ENCODE measurements at places on chromosomes 4 and X.

DNA sequence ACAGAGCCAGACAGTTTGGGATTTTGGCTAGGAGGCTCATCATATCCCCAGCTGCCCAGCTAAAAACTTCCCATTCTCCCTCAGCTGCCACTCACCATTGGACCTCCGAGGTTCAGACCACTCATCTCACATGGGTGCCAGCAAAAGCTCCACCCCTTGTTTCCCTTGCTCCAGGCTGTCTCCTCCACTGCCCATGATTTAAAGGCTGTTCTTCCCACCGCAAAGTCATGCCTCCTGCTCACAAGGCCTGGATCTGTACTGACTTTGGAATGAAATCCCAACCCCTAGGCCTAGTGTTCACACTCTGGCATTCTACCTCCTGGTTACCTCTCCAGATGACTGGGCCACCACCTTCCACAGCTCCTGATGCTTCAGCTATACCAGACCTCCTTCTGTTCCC, 142.2 kb upstream of the EOLA2 start:
- no peak for DNase-seq

DNA sequence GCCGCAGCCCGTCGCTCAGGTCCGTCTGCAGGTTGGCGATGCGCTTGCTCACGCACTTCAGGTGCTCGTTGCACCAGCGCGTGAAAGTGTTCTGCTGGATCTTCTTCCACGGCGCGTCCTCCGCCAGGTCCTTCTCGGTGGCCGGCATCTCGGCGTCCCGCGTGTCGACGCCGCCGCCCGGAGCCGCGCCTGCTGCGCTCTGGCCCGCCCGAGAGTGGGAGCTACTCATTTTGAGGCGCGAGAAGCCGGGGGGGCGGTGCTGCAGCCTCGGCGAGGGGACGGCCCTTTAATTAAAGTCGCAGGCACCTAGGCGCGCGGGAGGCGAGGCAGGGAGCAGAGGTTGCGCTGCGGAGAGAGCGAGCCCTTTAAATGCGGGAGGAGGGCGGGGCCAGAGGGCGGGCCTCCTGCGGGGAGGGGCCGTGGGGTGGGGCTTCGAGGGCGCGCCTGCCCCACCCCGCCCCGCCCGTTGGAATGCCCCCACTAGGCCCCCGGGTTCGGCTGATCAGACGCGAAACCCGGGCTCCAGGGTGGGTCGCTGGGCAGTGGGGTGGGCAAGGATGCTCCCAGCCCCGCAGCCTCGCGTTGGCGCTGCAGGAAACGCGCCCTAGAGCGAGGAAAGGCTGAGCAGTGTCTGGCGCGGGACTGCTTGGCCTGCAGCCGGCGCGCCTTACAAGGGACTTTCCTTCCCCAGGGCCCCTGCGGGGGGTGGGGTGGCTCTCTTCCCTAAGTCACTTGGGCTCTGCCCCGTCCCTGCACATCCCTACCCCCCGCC, 3.2 kb downstream of the FLNA start:
- peak; percentile 92 for DNase-seq

DNA sequence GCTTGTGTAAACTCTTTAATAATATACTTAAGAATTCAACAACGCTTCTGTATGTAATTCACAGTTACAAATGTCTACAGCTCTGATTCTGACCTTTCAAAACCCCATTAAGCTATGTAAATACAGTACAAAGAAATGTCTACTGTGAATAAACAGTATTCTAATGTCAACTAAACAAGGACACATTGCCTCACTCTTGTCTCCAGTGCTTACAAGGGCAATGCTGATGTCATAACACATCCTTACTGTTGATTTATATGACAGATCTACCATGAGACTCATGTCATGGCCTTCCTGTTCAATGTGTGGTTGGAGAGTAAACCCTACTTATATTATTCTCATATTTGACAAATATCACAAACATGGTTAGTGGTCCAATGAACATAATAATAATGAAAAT, 256.1 kb upstream of the ADGRL3 start:
- DNase-seq: no peak

DNA sequence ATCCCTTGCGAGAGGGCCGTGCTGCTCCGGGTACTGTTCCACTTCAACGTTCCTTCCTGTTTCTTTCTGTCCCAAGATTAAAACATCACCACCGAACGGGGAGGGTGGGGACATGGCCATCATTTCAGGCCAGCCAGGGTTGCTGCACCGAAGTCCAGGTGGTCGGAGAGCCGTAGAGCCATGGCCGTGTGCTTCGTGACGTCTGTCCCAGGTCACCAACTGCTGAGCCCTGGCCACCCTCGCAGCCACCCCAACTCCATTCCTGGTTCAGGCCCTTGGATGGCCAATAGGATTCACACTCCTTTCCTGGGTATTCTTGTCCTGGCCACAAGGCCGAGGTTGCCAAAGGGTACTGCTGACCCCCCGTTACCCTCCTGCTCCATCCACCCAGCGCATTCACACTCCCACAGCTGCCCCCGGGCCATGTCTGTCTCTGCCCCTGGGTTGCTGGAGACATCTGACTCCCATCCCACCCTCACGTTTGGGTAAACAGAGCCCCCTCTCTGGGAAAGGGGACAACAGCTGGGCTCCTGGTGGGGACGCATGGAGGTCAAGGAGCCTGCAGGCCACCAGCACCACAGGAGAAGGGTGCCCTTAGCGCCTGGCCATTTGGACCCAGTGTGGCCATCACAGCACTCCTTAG, 103.2 kb downstream of the HMX1 start:
- DNase-seq: no peak

DNA sequence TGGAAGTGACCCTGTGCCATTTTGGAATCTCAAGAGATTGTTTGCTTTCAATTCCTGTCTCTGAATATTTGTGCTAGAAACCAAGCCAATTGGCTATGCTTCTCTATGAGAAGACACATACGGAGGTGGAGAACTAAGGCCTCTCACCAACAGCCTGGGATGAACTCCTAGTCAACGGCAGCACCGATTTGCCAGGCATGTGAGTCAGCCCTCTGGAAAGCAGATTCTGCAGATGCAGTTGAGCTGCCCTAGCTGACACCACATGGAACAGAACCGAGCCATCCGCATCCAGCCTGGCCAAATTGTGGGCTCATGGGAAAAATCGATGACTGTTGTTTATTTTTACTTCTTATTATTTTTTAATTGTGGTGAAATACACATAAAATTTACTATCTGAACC, 58.2 kb upstream of the WDFY3 start:
- no peak for DNase-seq

DNA sequence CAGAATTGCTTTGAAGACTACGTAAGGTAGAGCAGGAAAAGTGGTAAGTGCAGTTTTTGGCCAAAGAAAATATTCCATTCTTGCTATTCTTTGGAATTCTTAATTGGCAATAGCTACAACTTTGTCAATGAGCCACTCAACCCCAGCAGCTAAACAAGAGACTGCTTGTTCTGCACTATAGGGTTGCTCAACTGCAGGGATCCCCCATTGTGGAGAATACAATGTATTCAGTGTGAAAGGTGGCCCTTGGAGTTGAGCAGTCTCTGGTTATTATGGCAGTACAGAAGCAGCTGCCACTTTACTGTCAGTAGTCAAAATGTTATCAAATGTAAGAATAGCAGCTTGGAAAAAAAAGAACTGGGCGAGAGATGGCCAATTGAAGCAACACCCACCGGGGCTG, 808.7 kb downstream of the CENPC start:
- no peak for DNase-seq

DNA sequence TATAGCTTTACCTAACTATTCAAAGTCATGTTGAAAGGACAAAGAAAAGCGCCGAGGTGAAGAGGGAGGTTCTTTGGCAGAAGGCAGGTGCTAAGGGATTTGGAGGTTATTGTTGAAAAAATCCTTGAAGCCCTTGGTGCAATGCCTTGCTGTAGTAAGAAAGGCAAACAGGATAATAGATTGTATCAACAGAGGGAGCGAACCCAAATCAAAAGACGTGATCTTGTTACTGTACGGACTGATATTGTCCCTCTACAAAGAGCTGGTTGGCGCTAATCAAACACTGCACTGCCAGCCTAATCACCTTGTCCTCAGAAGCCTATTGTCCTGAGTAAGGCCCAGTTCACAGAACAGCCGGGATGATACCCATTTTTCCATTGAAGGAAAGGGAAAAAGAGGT, 182.9 kb downstream of the ZIC3 start:
- DNase-seq: no peak

GRCh38 chrX:120485315-120485637, 16.2 kb upstream of the LAMP2 start:
- DNase-seq: no peak

DNA sequence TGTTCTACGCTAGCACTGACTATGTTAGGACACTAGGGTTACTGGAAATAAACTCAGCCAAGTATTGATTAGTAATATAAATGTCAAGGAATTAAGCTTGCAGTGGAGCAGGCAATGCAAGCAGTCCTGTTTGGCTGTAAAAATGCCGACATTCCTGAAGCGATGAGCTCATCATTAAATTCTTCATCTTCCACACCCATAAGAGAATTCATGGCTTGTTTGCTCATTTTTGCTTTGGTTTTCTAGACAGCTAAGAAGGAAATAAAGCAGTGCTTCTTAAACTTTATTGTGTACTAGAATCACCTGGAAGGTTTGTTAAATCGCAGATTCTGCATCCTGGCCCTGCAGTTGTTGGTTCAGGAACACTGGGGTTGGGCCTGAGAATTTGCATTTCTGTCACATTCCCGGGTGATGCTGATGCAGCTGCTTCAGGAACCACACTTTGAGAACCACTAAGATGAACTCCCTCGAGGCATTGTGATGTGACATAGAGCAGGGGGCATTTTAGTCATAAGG, 17.8 kb downstream of the ANXA3 start:
- DNase-seq: no peak

GRCh38 chrX:70434914-70435586, 9.6 kb upstream of the DLG3 start:
- no peak for DNase-seq

- peak; percentile 66 for DNase-seq
Observed at GRCh38 chr4:155787113-155787710, 28.4 kb downstream of the GUCY1B1 start.

GRCh38 chr4:87038837-87039615, 104.2 kb downstream of the AFF1 start:
- peak; percentile 60 for DNase-seq

- DNase-seq: peak; percentile 68
Observed at GRCh38 chr4:72701987-72702819, 133.2 kb upstream of the ADAMTS3 start.

DNA sequence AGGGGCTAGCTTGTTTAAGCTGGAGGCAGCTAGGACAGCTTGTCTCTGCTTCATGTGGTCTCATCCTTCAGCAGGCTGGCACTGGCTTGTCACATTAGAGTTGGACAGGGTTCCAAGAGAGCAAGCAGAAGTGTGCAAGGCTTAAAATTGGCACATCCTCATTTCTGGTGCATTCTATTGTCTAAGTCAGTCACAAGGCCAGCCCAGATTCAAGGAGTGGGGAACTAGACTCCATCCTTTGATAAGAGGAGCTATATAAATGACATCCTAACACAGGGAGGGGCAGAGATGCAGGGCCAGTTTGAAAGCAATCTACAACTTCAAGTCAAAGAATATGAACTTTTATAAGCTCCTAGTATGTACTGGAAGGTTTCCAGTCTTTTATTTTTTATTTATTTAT, 313.2 kb downstream of the PTTG2 start:
- no peak for DNase-seq

DNA sequence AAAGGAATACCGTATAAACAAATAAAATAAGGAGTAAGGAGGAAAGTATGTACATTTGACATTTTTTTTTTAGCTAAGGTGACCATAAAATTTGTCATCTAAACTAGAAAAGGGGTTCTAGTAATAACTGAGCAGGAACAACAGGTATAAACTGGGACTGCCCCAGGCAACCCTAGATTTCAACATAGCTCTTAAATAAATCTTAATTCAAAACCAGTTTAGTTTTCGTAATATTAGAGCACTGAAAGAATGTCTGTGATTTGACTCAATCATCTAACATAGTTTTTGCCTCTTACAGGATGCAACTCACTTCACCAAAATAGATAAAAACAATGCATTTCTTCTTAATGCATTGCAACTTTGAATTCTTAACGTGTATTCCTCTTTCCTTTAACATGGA, 257.7 kb downstream of the ADAMTS3 start:
- no peak for DNase-seq

- DNase-seq: no peak
Observed at GRCh38 chr4:82780170-82780751, 18.3 kb downstream of the SCD5 start.

GRCh38 chr4:90181644-90182043, 54.5 kb downstream of the CCSER1 start:
- DNase-seq: no peak

DNA sequence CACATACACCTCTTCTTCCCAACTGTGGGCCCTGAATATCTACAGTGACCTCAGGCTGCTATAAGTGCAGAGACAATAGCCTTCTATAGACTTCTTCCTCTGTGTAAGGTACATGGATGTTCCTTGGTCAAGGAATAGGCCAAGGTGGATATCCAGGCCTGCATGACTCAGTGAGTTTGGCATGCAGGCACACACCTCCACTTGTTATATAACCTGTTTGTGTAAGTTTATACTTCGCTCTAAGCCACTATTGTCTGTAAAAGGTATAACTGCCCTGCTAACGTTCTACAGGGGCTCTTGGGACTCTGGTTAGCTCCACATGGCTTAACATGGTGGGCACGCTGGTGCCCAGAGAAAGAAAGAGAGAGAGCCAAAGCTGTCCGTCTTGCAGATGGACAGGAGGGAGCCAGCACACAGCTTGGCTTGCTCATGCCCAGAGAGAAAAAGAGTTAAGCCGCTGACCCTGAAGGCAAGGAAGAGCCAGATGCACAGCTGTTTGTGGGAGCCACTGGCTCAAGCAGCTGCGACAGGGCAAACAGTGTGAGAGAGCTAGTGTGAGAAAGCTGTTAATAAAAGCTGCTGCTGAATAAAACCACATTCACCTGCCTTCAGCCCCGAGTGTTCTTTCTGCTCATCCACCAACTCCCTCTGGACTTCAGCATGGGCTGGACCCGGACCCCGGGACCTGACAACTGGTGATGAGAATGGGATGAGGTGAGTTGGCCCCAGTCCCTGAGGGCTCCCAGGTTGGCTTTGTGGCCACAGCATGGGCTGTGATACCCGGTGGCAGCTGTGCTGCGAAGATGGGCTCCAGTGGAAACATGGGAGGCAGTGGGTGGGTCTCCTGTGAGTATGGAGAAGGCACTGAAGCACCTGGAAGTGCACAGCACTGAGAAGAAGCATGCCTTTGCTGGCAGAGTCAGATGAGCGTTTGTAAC, 44.5 kb upstream of the ZBTB33 start:
- DNase-seq: no peak

DNA sequence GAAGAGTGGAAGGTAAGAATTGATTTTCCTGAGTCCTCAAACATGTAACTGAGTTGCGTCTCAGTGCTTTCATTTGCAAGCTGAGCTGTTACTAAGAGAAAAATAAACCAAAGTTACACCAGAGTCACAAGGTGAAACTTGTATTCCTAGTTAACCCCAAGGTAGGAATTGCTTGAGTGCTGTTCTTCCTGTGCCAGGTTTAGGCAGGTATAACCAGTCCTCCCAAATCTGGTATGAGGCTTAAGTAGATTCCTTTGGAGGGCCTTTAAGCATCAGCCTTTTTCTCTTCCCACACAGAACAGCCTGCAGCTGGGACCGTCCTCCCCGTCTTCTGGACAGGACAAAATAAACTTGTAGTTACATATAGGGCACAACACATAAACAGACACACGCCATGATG, 2.3 kb upstream of the BTC start:
- DNase-seq: no peak

GRCh38 chr4:108361886-108362285, 193.2 kb upstream of the LEF1 start:
- no peak for DNase-seq

- no peak for DNase-seq
Observed at GRCh38 chr4:14833053-14833452, 169.2 kb upstream of the CPEB2 start.

- no peak for DNase-seq
Observed at GRCh38 chrX:2478546-2479419, 22.0 kb downstream of the DHRSX start.

Measured in NAMALWA (cell line).